Activated CD4-positive, alpha-beta T cell treated with anti-CD3 and anti-CD28 coated beads, Interleukin-2, amount 50 U/mL, for 48 hours (primary cell): ENCODE measurements at places on chromosomes 1 and 21.

GRCh38 chr21:31838586-31839355 is 34.0 kb upstream of the HUNK start:
- DNase-seq = no peak

GRCh38 chr1:7638078-7638477 is 133.0 kb upstream of the VAMP3 start:
- DNase-seq = no peak

DNA sequence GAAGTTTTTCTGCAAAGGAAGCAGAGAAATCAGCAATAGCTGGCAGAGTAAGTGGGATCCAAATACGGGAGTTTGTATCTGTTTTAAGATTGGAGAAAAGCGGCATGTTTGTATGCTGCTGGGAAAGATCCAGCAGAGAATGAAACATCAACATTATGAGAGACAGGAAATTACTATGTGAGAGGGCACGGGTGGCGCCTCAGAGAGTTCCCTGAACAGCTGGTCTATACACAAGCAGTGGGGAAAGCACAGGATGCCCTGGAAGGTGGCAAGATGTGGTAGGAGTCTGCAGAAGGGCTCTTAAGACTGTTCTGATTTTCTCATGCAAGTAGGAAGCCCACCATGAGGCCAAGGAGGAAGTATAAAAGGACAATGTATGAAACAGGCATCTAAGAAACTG is 130.4 kb downstream of the RERE start:
- DNase-seq = no peak

- DNase-seq = no peak
Measured at GRCh38 chr1:18957532-18958300, 1.2 kb upstream of the IFFO2 start.

GRCh38 chr1:235918465-235918864 is 51.8 kb upstream of the LYST start:
- DNase-seq = no peak

GRCh38 chr1:161066694-161067093 is 3.0 kb downstream of the ARHGAP30 start:
- no peak for DNase-seq

- DNase-seq = no peak
Measured at GRCh38 chr21:31336739-31337040, 7.4 kb downstream of the TIAM1 start.

DNA sequence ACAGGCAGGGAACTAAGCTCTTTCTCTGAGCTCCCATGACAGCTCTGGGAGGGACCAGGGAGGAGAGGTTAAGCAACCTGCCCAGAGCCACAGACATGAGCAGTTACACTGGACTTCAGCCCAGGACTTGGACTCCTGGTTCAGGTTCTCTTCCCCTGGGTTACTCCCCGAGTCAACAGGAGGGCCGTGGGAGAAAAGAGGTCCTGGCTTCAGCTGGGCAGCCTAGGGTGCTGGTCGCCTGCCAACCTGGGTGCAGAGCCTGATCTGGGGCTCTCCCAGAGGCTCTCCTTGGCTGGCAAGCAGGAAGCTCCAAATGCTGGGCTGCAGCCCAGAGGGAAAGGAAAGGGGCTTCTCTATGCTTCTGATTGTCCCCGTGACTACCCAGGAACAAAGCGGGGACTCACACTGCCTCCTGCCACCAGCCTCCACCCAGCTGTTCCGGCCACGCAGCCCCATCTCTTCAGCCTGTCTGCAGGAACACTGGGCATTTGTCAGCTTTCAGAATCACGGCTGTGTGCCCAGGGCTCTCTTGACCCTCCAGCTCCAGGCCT is 141.8 kb downstream of the HIVEP3 start:
- no peak for DNase-seq

- no peak for DNase-seq
Measured at GRCh38 chr1:219952361-219952760, 24.0 kb upstream of the SLC30A10 start.

DNA sequence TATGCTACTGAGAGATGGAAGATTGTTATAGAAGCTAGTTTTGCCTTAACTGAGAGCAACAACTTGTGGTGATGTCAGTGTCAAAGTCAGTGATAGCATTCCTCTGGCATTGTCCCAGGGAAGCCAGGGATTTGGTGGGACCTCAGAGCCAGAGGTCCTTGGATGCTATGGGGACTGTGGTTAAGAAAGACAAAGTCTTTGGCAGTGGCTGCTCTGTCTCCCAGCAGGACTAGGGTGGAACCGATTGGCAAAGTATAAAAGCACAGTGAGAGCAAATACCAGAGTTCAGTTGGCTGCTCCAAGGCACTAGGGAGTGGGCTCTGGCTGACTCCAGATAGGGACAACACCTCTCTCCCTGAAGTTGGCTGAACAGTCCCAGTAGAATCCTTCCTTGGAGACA is 104.8 kb downstream of the GDAP2 start:
- no peak for DNase-seq

DNA sequence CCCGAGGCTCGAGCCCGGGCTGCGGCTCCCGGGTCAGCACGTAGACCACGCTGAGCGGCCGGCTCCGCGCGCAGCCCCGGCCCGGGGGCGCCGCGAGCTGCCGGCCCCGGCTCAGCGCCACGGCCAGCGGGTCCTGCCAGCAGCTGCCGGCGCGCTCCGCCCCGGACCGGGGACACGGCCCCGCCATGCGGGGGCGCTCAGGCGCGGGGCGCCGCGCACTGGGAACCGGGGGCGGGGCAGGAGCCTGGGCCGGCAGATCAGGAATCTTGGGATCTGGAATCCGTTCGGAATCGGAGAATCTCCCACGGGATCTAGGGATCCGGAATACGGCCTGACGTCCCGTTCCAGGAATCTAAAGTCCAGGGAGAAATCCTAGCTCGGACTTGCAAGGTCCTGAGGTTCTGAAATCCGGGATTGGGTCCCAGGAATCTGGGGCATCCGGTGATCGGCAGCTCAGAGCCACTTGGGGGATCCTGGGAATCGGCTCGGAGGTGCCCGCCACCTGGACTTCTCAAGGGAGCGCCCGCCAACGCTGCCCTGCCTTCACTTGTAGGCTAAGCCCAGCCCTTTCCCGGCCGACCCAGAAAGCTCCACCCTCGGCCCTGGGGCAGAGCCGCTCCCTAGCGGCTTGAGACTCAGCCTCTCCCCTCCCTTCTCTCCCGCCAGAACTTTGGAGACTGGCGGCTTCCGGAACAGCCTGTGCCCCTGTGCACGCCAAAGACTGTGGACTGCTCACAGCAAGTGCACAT is at the start of gene MAP3K6:
Gene MAP3K6, minus strand, starts transcription at position 551 of the 749 bp plus-strand sequence. Its CDS starts 364 bp downstream, at position 187.
- peak; percentile 68 for DNase-seq

GRCh38 chr1:24564695-24565094 is 8.8 kb downstream of the NCMAP start:
- DNase-seq = no peak

DNA sequence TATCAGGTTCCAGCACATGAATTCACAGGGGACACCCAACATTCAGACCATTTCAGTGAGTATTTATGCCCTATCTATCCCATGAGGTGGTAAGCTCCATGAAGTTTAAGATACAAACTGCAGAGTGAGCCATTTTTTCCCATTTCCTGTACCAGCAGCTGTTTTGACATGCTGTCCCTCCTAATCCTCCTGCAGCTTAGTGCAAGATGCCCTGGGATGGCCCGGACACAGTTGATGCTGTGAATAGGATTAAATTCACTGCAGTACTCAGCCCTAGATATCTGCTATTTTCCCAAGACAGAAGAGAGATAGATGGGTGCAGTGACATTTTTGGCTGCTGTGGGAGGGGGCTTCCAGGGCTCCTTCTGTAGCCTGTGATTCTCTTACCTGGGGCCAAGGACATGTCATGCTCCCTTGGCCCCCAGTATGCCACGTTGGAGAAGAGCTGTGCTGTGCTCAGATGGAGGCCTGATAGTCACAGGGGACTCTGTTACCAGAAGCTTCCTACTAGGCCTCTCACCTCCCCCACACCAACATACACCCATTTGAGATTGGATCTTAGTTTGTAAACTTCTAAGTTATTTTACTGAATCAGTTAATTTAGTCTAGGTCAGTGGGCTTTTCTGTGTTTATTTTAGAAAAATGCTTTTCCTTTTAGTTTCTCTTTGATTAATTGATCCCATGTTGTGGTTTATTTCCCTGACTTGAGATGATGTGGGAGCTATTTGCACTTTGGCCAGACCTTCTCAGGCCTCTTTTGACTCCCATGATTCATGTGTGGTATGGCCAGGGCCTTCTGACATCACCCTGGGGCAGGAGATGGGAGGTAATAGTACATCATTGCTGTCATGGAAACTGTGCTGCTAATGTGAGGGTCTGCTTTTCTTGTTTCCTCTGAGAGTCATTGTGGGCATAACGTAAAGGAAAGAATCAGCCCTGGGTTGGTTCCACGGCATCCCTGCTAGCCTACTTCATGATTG is 92.6 kb downstream of the ST3GAL3 start:
- no peak for DNase-seq

DNA sequence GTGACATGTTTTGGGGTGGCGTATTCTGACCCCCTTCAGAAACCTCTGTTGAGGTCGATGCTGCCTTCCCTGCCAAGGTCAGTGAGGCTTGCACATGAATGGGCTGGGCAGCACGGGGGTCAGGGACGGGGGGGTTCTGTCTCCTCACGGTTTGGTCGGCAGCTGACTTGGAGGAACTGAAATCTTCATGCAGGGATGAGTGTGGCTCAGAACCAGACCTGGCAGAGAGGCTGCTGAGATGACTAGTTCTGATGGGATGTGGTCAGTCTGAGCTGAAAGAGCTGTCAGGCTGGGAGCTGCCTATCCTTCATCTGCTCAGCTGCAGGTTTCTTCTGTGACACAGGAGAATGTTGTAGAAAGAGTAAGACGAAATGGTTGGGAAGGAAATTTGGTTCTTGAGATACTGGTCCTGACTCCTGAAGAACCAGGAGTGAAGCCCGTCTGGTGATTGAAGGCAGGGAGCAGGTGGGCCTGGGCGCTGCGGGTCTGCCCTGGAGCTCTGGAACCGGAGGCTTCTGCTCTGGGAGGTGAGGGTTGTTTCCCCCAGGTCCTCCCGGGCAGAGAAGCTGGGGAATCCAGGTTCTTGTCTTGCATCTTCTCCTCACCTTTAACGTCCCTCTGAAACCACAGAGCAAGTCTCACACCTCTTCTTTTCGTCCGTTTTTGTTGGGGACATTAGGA is 3.3 kb downstream of the SLX9 start:
- DNase-seq = no peak

DNA sequence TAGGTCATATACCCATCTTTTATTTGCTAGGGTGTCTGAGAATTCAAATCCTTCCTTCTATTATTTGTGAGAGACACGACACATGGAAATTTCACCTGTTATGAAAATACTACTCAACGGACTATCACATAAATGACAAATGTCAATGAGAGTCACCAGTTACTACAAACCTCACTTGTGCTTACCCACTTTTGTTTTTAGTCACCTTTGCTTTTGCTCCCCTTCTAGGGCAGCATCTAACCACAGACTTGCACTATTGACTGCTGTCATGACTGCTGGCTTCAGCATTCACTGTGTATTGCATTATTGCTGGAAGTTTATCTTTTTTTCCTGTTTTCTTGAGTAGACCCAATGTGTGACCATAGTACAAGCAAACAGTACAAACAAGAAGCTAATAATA is 1048.0 kb downstream of the PLA2G4A start:
- no peak for DNase-seq

GRCh38 chr1:10304295-10304694 is 93.9 kb downstream of the KIF1B start:
- DNase-seq = no peak

DNA sequence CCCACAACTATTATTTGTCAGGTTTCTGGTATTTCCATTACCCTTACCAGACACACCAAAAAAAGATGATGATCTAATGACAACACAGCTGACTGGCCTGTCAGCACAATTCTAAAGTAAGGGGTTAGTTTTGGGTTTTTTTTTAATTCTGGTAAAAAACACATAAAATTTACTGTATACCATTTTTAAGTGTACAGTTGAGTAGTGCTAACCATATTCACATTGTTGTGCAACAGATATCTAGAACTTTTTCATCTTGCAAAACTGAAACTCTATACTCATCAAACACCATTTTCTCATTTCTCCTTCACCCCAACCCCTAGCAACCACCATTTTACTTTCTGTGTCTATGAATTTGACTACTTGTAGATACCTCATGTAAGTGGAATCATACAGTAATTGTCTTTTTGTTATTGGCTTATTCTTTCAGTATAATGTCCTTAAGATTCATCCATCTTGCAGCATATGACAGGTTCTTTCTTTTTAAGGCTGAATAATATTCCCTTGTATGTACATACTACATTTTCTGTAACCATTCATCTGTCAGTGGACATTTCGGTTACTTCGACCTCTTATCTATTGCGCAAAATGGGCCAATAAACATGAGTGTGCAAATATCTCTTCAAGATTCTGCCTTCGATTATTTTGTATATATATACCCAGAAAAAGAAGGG is 29.8 kb downstream of the ARNT start:
- DNase-seq = no peak

DNA sequence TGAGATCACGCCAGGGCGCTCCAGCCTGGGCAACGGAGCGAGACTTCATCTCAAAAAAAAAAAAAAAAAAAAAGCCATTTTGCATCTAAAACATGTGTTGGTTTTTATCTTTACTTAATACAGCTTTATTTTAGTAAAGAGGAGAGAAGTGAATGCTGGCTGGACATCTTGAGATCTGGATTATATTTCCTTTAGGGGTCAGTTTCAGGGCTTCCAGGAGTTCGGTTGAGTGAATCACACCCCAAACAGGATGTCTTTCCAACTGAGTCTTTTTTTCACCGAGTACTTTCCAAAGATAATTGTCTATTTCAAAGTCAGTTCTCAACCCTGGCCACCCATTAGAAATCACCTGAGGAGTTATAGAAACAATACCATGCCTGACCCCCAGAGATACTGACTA is 16.6 kb upstream of the IPP start:
- no peak for DNase-seq

DNA sequence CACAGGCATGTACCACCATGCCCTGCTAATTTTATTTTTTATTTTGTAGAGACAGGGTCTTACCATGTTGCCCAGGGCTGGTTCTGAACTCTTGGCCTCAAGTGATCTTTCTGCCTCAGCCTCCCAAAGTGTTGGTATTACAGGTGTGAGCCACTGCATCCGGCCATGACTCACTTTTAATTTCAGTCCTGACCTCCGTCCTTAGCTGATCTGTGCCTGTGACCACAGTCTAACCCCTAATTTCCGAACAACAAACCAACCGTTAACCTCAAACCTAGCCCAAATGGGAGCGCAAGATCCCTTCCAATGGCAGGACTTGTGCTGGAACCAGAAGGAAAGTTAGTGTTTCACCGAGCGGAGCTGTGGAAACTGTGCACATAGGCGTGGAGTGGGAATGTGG is 29.3 kb upstream of the MAN1C1 start:
- no peak for DNase-seq

- DNase-seq = no peak
Measured at GRCh38 chr1:62407398-62408009, 29.3 kb upstream of the USP1 start.

- DNase-seq = no peak
Measured at GRCh38 chr1:168375566-168376300, 95.1 kb downstream of the TBX19 start.

GRCh38 chr1:109801791-109802135 is 38.0 kb upstream of the EPS8L3 start:
- DNase-seq = peak; percentile 39
